Activated CD4-positive, alpha-beta T cell treated with anti-CD3 and anti-CD28 coated beads, Interleukin-2, amount 50 U/mL, for 4 hours (primary cell): ENCODE measurements at places on chromosomes 1 and 21.

DNA sequence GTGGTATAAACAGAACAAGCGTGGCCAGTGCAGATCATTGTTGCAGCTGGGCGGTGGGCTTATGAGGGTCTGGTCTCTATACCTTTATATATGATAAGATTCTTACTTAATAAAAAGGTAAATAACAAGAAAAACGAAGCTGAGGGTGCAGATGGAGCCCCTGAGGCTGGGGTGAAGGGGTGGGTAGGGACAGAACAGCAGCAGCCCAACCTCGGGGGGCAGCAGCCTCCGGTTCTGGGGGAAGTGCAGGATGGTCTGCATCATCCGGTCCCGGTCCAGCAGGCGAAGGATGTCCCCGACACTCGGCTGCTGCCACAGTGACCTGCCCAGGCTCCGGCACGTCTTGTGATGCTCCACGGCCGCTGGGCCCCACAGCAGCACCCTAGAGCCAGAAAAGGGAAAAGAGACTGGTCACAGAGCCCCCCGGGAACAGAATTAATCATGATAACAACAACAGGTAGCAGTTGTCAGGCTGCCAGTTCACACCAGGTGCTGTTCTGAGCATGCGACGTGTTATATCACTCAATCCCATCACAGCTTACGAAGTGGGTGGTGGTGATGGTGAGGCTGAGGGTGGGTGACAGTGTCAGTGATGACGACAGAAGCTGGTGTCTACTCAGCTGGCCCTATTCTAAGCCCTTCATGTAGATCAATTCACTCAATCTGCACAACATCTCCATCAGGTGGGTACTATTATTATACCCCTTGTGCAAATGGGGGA lies 35.5 kb downstream of the MRAP start:
- DNase-seq, result no peak

DNA sequence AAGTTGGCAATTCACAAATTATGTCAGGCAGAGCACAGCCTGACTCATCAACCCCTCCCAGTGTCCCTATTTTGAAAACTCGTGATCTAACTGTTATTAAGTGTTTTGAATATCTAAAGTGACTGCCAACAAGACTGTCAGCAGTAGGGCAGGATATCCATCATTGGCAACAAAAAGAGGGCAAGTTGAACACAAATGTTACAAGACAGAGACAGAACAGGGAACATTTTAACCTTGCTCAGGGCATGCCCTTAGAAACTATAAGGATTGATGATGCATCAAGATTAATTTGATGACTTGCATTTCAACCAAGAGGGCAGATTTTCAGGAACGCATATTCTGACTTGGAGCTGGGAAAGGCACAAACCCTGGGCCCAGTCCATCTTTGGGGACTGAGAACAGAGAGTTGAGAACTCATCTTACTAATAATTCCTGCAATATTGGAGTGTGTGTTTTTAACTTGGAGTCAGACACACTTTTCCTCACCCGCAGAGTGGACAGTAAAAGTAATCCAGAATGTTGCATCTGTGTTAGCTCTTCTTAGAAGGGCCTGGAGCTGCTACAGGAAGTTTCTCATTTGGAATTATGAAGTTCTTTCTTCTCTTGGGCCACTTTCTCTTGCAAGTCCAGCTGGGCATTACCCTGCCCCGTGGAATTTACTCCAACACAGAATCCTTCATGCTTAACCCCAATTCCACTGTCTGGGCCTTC lies 317.2 kb downstream of the LTN1 start:
- no peak for DNase-seq

GRCh38 chr1:217891966-217892365 lies 260.8 kb downstream of the SPATA17 start:
- no peak for DNase-seq

DNA sequence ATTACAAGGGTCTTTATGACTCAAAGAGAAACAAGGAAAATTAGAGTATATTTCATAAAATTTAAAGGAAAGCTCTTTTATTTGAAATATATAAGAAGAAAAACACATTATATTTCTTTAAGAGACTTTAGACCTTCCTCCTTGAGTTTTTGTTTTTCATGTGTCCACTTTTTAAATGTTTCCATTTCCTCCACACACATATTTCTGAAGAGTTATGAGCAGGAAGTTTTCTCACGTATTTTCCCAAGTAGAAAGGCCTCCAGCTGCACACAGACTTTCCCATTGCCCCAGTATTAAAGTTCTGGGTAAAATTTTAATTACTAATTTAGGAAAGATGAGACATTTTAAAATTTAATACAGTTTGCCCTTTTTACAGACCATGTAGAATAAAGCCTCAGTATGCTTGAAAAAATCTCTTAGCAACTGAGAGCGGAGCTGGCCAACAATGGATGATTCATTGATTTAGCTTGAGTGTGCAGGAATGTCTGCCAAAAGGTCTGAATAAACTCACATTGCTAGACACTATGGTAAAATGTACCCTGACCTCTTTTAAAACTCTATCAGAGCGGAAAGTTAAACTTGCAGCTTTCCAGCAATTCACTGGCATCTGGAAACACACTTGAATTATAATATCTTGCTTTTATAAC lies 57.9 kb downstream of the DDAH1 start:
- no peak for DNase-seq

DNA sequence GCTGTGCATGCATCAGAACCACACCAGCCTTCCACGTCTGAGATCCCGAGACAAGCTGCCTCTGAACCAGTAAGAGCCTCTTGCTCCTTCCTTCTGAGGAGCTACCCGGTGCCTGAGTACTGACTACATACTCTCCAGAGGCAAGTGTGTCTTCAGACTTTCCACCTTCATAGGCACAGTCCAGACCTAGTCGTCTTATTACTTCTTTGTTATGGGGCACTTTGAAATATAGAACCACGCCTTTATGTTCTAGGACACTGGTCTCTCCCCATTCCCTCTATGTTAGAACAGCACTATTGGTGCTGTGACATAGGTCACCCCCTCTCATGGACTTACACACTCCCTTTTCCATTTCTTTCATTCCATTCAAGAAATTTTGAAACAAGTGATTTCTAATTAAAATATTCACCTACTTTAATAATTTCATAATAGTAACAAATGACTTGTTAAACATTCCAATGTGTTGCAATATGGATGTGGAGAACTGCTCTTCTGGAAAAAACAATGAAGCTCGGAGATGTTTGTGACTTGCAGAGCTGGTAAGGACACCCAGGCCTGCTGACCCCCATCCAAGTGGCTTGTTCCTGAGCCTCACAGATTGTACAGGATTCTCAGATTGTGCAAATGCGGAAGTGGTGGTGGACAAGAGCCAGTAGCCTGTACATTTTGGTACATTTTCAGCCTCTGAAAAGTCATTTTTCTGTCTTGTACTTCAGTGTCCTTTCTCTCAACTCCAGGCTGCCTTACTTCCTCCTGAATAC lies 76.1 kb upstream of the SIPA1L2 start:
- no peak for DNase-seq

GRCh38 chr1:83115785-83116184 lies 883.1 kb downstream of the TTLL7 start:
- DNase-seq, result no peak

DNA sequence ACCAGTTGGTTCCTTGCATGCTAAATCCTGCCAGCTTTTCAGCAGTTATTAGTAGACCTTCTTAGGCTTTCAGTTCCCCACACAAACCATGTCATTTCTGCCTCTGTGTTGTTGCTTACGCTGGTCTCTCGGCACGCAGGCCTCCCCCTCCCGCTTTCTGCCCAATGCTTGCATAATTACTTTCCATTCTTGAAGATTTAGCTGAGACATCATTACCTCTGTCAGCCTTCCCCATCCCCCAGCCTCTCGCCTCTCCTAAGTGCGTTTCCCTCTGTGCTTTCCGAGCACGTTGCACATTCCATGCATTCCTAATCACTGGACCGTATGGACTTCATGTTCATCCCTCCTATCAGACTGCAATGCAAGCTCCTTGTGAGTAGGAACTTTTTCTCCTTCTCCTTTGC lies 26.8 kb downstream of the TSHB start:
- no peak for DNase-seq

DNA sequence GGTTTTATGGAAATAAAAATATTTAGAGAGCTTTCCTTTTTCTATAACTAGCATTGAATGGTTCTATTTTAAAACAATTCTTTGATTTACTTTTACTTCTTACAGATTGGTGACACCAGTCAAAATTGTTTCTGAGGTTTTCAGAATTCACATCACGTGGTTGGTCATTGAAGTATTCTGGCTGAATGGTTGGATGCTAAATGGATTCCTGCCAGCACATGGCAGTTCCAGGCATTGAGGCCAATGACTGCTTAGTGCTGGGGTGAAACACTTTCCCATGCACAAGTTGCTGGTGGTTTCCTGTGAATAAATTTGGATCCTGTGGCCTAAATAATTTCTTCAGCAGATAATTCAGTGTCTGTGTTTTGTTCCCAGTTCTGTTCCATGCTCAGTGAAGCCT lies 20.6 kb downstream of the NCAM2 start:
- DNase-seq, result no peak

DNA sequence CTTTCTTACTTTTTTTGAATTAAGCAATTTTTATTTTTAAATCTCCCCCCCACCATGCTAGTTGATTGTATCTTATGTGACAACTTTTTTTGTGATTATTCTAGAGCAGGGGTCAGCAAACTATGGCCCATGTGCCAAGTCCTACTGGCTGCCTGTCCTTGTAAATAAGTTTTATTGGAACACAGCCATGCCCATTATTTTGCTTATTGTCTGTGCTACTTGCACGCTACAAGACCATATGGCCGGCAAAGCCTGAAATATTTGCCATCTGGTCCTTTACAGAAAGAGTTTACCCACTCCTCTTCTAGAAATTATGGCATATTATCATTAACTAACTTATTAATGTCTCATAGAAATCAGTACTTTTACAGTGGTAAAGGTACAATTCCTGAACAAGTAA lies 51.7 kb downstream of the AK5 start:
- DNase-seq, result no peak

DNA sequence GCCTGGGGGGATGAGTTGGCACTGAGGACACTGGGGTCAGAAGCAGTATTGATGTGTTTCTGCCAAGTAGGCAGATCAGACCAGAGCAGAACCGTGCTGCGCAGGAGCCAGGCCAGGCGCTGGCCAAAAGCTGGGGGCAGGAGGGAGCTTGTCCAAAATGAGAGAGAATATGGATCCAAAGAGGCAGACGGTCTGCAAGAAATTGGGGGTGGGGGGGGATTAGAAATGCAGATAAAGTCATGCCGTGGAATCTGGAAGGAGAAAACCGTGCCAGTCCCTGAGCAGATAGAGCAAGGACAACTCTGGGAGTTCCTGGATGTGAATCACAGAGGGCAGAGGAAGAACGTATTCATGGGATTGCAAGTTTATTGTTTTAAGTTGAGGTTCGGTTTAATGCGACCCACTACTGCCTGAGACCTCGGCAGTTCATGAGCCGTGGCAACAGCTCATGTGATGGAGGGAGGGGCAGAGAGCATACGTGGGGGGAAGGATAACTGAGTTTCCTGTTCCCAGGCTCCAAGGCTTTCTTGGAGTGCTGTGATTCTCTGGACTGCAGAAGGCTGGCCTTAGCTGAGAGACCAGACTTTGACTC lies 224.0 kb downstream of the FGGY start:
- DNase-seq, result no peak

- DNase-seq, result no peak
Observed at GRCh38 chr1:50419192-50419906, 3.9 kb downstream of the DMRTA2 start.
